ENCODE measurements at places on chromosomes 11 and 22.

- DNase-seq: no peak
Measured at GRCh38 chr22:29145321-29146072, 60.2 kb upstream of the EMID1 start.

- DNase-seq: no peak
Measured at GRCh38 chr11:105953886-105954285, 68.2 kb downstream of the MSANTD4 start.

DNA sequence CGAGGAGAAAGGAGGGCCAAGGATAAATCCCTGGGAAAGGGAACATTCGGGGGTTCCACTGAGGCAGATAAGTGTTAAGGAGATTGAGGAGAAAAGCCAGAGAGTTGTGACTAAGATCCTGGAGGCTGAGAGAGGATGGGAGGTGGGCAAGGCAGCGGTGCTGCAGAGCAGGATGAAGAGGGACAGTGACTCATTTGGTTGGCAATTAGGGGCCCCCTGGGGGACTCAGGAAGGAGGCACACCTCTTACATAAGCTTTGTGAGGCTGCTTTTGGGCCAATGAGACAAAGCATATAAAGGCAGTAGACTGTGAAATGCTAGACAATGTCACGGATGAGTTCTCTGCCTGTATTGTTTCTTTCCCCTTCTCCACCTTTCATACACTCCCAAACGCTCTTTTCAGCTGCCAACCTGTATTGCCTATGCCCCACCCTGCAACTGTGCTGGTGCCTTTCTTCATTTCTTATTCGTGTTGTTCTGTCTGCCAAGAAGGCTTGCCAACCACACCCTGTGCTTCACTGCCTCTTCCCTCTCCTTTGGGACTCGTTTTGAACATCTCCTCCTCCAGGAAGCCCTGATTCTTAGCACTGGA lies 246.8 kb upstream of the KIRREL3 start:
- DNase-seq: no peak

- no peak for DNase-seq
Measured at GRCh38 chr11:34439610-34440198, 970 bp downstream of the CAT start.

GRCh38 chr11:31720671-31721365 lies 90.3 kb downstream of the PAX6 start:
- no peak for DNase-seq

DNA sequence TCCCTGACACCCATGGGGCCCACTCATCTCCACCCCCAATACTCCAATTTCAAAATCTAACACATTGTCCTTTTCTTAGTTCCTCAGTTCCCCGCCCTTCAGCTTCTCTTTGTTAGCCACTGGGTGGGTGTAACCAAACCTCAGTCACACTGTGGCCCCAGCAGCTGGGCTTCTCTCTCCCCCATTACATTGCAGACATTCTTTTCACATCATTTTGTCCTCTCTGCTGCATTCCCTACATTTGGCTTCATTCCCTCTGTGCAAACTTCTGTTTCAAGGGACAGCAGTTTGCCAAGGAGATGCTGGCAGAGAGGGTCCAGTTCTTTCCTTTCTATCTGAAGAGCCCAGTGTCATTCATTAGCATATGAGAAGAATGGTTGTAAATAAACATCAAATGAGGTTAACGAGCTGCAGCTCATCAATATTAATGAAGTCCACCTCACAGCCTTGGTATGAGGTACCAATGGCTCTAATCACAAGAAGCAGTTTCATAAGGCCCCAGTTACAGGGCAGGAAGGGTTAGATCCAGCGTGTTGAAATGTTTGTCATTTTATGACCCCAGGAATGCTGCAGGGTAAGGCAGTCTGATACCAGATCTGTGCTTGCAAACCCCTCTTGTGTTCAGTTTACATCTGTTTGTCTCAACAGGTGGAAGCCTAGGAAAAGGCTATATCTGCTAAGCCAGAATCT lies 72.3 kb downstream of the ARFGAP2 start:
- DNase-seq: no peak

- DNase-seq: no peak
Measured at GRCh38 chr11:106644824-106645223, 373.5 kb downstream of the GUCY1A2 start.

DNA sequence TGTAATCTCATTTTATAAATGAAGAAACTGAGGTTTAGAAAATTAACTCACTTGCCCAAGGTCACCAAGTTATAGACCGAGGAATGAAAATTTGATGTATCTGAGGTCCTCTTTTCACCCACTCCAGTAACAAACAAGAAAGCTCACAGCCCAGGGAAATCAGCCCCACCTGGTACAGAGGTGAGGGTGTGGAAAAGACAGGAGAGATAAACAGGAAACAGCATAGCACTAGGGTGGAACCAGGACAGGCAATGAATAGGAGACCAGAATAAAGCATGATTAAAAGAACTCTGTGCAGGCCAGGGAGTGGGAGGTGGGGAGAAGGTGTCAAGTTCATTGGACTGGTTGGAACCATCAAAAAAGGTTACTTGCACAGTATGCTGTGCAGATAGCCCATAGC lies 46.2 kb upstream of the SMCO4 start:
- no peak for DNase-seq
